HepG2 (cell line): ENCODE measurements at places on chromosomes 1 and 21. TPM values are rescaled to one million over a fixed set of nuclear protein-coding genes. Genes with fewer than 3 reads are reported as not detected.
A peak's percentile ranks its signal among the peaks of the same experiment; 100 is the strongest.

GRCh38 chr1:100253552-100253951 is 3.9 kb upstream of the DBT start:
- no peak for DNase-seq

DNA sequence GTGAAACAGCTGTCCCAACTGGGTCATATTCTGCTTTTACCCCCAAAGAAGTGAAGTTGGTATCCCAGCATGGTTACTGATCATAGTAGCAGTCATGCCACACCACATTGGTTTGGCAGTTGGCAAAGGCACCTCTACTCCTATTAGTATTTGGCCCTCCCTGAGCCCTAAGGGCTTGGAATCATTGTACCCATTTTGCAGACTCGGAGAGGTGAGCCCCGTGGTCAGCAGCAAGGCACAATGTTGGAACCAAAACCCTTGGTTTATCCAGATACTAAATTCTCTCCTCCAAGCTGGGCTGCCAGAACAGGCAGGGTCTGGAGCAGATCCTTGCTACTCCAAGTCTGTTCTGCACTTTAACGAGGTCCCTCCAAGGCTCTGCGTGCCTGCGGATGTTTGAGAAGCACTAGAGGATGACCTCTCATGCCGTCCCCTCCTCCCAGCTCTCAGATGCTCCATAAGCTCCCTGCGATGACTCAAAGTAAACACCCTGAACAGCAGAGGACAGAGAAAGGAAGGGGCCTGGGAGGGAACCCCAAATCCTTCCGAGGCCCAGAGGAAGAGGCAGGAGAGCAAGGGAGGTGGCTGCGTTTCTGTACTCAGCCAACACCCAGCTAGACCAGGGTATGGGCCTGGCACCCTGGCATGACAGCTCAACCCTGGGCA is 89.3 kb downstream of the PAX7 start:
- no peak for DNase-seq

DNA sequence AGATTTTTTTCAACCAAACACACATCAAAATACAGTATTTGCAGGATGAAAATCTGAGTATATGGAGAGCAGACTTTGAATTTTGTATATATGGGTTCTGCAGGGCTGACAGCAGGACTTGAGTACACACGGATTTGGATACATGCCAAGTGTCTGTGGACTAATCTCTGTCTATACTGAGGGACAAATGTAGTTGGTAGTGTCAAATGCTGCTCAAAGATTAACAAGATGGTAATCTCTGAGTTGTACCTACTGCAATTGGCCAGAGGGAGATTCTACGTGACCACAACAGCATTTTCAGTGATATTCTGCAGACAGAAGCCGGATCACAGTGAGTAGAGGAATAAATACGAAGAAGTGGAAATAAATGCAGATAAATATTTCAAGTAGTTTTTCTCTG is 43.4 kb downstream of the SHCBP1L start:
- peak; percentile 27 for DNase-seq

- DNase-seq = no peak
Measured at GRCh38 chr1:106173101-106173500, 883.4 kb upstream of the PRMT6 start.

DNA sequence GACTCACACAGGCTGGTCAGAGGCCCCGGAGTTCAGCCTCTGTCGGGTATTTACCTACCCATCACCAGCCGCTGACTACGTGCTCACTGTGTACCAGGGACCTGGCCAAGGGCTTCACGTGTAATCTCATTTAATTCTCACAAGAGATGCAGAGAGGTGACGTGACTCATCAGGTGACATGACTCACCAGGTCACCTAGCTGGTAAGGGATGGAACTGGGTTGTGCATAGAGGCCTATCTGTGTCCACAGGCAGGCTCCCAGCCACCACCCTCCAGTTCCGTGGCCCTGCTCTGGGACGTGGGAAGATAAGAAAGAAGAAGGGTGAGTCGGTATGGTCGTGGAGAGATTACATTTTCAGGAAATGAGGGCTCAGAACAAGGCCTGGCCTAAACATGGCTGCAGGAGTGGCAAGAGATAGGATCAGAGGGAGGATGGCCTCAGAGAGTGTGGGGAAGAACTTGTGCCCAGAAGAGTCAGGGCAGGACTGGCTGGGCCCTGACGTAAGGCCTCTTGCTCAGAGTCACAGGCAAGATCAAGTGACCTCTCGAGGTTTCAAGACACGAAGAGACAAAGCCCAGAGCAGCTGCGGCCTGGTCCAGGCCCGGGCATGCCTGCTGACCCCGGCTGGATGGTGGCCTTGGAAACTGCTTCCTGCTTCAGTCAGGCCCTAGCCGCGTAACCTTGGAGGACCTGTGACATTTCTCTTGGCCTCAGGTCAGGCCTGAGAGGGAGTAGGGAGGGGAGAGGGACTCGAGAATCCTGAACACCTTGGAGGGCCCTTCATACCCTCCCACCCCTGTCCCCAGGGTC is 52.7 kb upstream of the WASF2 start:
- peak; percentile 93 for DNase-seq

DNA sequence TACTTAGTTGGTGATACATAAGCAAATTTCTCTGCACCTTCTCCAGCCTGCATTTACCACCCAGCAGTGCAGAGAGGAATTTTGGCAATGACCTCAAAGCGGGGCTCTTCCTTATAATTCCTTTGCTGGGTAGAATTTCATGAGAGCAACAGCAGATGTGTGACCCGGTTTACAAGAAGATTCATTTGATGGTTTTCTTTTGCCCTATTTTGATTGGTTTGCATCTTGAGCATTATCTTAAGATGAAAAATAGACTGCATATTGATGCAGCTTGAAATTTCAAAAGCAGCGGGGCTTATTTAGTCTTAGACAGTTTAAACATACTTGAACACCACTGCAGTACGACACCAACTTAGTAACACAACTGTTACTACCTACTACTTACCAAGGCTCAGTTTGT is 378.9 kb downstream of the TTLL7 start:
- DNase-seq = no peak

DNA sequence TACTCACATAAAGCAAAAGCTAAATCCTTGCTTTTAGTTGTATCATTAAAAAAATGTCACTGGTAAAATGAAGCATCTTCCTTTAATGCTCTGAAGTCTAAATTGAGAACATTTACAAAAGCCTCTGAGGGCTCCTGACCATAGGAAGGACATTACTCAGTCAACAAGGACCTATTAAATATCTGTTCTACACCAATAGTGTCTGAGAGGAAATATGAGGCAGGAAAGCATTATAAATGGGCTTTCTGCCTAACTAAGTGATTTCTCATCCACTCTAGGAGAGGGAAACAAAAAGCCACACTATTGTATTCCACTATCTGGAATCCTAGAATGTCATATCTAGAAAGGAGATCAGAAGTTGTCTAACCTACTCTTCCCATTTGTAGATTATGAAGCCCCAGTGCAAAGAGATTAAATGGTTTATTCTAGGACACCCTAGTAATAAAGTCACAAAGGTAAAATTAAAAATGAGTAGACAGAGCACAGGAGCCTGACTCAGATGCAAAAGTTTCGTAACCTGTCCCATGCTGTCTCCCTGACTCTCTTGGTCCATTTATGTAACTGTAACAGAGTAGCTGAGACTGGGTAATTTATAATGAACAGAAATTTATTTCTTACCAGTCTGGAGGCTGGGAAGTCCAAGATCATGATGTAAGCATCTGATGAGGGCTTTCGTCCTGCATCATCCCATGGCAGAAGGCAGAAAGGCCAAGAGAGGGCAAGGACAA is 17.6 kb downstream of the RGS1 start:
- DNase-seq = no peak

- peak; percentile 47 for DNase-seq
Measured at GRCh38 chr1:22031214-22031962, 21.1 kb upstream of the CDC42 start.

DNA sequence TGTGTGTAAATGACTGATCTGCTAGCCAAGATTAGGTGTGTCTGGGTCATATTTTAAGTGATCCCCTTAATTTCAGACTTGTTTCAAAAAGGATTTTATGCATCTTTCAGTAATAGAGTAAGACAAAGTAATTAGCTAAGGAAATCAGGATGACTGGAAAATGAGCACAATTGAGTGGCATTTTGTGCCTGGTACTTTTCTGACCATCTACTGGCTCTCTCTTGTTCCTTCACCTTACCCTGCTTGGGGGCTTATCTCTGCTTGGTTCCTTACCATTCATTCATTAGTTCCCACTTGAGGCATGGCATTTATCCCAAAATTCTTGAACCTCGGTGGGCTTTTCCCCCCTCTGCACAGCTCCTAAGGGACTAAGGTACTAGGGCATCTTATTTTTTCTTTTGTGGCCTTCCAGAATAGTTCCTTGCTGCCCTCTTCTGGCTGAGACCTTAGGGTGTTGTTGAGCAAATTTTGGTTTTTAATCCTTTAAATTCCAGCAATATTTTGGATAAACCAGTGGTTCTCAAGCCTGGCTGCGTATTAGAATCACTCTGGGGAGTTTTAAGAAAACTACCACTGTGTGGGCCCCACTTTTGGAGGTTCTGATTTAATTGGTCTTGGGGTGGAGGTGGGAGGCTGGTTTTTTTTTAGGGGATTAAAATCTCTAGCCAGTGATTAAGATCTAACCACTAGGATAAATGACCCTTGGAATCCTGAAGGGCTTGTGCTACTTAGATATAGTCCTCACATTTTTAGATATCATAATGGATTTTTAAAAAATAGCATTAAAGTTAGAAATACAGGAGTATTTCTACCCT is 50.8 kb downstream of the HS2ST1 start:
- DNase-seq = peak; percentile 46

DNA sequence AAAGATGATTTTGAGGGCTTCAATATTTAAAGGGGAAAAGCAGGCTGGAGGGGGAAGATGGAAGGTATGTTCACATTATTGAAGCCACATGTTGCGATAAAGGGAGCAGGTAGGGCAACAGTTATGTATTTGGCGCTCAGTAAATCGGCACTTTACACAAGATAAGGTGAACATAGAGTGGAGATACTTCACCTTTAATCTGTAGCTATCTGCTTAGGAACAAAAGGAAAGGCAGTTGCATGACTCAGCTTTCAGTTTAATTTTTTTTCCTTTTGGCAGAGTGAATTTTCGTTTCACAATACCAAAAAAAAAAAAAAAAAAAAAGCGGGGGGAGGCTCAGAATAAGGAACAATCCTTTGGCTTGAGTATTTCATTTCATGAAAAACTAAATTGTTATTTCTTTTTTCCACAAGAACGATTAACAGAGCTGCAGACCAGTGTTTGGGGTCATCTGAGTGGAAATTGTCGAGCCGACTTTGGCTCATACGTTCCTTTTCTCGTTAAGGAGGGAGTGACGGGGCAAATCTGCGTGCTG is 1.1 kb upstream of the COQ8A start:
- DNase-seq = peak; percentile 46

DNA sequence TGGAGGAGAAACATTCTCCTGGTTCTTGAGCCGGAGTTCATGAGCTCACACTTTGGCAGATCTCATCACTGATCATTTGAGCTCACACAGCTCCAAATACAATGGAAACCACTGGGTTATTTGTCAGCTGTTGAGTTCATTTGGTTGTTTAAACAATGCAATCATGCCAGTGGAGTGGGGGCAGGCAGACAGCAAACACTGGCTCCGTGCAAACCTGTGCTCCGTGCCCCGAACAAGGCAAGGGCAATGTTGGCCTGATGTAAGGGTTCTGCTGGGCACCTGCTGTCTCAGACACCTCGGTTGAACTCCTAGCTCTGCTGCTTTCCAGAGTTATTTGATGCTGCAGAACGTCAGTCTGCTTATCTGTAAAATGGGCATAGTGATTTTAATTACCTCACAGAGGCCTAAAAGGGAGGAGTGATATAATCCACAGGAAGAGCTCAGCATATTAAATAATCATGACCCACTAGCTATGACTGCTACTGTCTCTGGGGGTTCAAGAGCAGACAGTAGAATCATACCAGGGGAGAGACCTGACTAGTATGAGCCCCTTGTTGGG is 20.0 kb upstream of the CLIC6 start:
- no peak for DNase-seq

GRCh38 chr1:79859212-79859948 is 852.9 kb upstream of the ADGRL4 start:
- no peak for DNase-seq

DNA sequence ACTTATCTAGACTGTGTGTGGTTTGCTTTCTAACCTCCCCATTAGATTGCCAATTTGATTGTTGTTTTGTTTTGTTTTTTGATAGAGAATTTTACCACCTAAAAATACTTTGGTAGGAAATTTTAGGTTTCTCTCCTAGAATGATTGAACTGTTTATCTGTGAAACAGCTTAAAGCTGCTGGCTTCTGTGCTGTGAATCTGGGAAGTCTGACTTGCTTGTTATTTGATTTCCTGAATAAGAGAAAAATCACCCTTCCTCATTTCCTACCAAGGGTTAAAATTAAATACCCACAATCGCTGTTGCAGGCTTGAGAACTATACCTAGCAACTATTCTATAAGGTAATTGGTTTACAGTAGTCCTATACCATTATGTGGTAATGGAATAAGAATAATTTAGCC is 198.9 kb upstream of the CACYBP start:
- no peak for DNase-seq

GRCh38 chr1:1171546-1172340 is 1.9 kb upstream of the TTLL10 start:
- DNase-seq = no peak

DNA sequence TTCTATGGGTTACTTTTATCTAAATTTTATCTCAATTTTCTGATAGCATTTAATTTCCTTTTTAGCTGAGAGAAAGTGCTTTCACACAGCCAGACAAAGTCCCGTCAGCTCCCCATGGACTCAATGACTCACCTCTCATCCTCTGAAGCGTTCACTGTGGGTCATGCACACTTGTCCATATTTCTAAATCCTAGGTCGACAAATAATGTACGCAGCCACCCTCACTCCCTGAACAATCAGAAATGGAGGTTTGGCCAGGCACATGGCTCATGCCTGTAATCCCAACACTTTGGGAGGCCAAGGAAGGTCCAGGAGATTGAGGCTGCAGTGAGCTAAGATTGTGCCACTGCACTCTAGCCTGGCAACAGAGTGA is 42.4 kb upstream of the COA6 start:
- no peak for DNase-seq

- peak; percentile 3 for DNase-seq
Measured at GRCh38 chr1:224732377-224733026, 116.4 kb downstream of the CNIH3 start.

DNA sequence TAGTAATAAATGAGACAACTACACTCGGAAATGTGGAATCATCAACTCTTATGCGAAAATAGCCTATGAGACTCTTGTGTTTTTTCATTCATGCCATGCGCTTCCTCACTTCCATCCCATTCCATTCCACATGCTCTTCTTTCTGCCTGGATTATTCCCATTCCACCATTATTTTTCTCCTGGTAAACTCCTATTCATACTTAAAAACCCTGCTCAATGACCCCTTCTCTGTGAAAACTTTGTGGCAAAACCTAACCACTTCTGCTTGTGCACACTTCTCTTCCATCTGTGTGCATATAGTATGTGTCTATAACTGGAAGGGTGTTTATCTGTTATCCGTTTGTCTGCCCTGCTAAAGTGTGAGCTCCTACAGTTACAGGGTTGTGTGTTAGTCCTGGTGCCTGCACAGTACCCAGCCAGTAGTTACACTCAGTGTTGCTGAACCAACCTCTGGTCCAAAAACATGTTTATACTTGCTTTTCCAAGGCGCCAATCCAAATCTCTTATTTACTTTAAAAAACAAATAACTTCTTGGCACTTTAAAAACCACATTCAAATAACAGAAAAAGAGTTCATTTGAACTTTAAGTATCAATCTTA is 10.7 kb downstream of the EPHX1 start:
- no peak for DNase-seq

GRCh38 chr21:44401386-44402160 is 48.2 kb downstream of the TRPM2 start:
- DNase-seq = no peak

LPAR3 gene
- total RNA-seq = not detected in 2 replicates

UMODL1 gene
- total RNA-seq = not detected in 2 replicates

GPA33 gene
- not detected in 2 replicates for total RNA-seq

CELA2A gene
- total RNA-seq = not detected in 2 replicates

ITLN2 gene
- not detected in 2 replicates for total RNA-seq

AMY1A gene
- total RNA-seq = not detected in 2 replicates
